ENCODE measurements at places on chromosomes 1 and 21. TPM values are rescaled to one million over a fixed set of nuclear protein-coding genes. Genes with fewer than 3 reads are reported as not detected.

Gene VHLL
- not detected for total RNA-seq

Gene IL10
- total RNA-seq, result not detected

Gene HPDL
- total RNA-seq, result 9.3 TPM

Gene LRRIQ3
- total RNA-seq, result 0.34 TPM

Gene PAQR7
- total RNA-seq, result 5.0 TPM

Gene LYST
- 3.6 TPM for total RNA-seq

Gene DNAJC28
- 0.64 TPM for total RNA-seq

Gene GSTM4
- 6.2 TPM for total RNA-seq

Gene EPS8L3
- total RNA-seq, result not detected

Gene MX1
- 246 TPM for total RNA-seq

Gene DDAH1
- 66.0 TPM for total RNA-seq

Gene TNFSF4
- 31.6 TPM for total RNA-seq

Gene TGFB2
- 2.5 TPM for total RNA-seq

Gene MRPL24
- total RNA-seq, result 112 TPM

Gene LRRC38
- 0.40 TPM for total RNA-seq

Gene UBE2Q1
- total RNA-seq, result 34.3 TPM

Gene IBA57
- 3.4 TPM for total RNA-seq

Gene SELENBP1
- 1.9 TPM for total RNA-seq

Gene ANKRD65
- total RNA-seq, result 0.47 TPM

Gene PLEKHM2
- total RNA-seq, result 37.1 TPM

Gene GCSAML
- not detected for total RNA-seq

Gene SPRR2B
- not detected for total RNA-seq

Gene LORICRIN
- total RNA-seq, result not detected

Gene TNFRSF1B
- total RNA-seq, result 22.3 TPM

Gene ADAMTS5
- 0.05 TPM for total RNA-seq

Gene NUDT4B
- 40.1 TPM for total RNA-seq

Gene GRHL3
- 0.10 TPM for total RNA-seq

Gene TCHHL1
- not detected for total RNA-seq

Gene HES4
- 14.3 TPM for total RNA-seq

Gene PKLR
- total RNA-seq, result not detected

Gene TP73
- not detected for total RNA-seq

Gene CR1
- total RNA-seq, result under 0.01 TPM

Gene HNRNPCL1
- total RNA-seq, result not detected

Gene SLC35D1
- 3.3 TPM for total RNA-seq

Gene OLFML2B
- 0.20 TPM for total RNA-seq

Gene PALMD
- total RNA-seq, result 79.6 TPM

Gene GBP7
- not detected for total RNA-seq

Gene OPRD1
- not detected for total RNA-seq

Gene TRAF3IP3
- total RNA-seq, result not detected

Gene CTPS1
- total RNA-seq, result 28.9 TPM

Gene VWA1
- 49.0 TPM for total RNA-seq

Gene ATP13A2
- 64.5 TPM for total RNA-seq

Gene C1orf87
- not detected for total RNA-seq

Gene GNG4
- not detected for total RNA-seq

Gene PDIK1L
- 6.1 TPM for total RNA-seq

Gene CHI3L2
- not detected for total RNA-seq

Gene HES2
- 31.5 TPM for total RNA-seq

Gene DPT
- total RNA-seq, result not detected

Gene HES3
- not detected for total RNA-seq

Gene CLCA2
- total RNA-seq, result not detected

Gene VANGL2
- not detected for total RNA-seq

Gene CENPF
- 48.2 TPM for total RNA-seq

Gene PDE4DIP
- total RNA-seq, result 22.7 TPM
